ENCODE measurements at places on chromosomes 2 and 18.

DNA sequence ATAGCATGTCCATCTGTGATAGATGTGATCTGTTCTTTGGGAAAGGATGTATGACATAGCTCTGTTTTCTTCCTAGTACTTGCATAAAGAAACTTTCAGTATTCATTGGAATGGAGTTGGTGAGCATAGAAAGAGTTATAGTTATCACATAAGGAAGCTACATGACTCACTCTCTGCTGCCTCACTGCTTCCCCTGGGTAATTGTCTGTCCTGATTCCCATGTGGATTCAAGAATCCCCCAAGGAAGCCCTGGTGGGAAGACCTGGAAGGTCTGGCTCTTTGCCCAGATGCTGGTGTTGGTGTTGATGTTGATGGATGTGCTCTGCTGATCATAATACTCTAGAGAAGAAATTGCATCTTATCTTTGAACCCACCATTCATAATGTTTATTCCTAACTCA is 60.6 kb downstream of the PTPN4 start:
- DNase-seq: no peak

DNA sequence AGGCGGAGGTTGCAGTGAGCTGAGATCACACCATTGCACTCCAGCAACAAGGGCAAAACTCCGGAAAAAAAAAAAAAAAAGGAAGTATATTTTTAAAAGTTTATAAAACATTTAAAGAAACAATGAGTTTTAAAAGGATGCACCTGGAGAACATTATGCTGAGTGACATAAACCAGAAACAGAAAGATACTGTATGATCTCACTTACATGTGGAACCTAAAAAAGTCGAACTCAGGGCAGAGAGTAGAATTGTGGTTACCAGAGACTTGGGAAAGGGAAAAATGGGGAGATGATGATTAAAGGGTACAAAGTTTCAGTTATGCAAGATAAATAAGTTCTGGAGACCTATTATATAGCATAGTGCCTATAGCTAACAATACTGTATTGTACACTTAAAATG is 52.8 kb upstream of the RTN4 start:
- DNase-seq: no peak

GRCh38 chr18:60599267-60599666 is 226.7 kb upstream of the MC4R start:
- no peak for DNase-seq

GRCh38 chr18:13262839-13263691 is 44.5 kb downstream of the LDLRAD4 start:
- DNase-seq: peak; percentile 45

DNA sequence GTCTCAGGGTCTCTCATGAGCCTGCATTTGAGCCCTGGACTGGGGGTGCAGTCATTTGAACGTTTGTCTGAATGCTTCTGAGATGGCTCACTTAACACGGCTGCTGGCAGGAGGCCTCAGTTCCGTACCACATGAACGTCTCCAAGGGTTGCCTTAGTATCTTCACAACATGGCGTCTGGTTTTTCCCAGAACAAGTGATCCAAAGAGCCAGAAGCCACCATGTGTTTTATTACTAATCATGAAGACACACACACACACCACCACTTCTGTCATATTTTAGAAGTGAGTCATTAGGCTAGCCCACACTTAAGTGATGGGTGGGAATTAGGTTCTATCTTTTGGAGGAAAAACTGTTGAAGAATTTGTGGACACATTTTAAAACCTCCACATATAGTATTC is 15.0 kb upstream of the MYO1B start:
- DNase-seq: no peak

DNA sequence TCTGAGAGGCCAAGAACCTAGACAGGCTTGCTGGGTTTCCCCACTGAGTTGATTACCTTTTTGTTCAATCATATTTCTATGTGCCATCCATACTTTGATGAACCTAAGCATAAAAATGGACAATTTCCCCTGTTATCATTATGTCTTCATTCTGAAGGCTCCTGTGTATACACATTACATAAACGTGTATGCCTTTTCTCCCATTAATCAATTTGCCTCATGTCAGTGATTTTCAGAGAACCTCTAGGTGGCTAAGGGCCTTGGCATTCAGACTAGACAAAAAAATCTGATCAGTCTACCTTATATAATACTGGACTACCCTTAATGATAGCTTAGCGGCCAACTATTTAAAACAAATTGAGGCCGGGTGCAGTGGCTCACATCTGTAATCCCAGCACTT is 4.1 kb upstream of the PEX13 start:
- no peak for DNase-seq
